Activated CD4-positive, alpha-beta T cell treated with anti-CD3 and anti-CD28 coated beads, Interleukin-2, amount 50 U/mL, for 16 hours (primary cell): ENCODE measurements at places on chromosomes 2 and 18.

DNA sequence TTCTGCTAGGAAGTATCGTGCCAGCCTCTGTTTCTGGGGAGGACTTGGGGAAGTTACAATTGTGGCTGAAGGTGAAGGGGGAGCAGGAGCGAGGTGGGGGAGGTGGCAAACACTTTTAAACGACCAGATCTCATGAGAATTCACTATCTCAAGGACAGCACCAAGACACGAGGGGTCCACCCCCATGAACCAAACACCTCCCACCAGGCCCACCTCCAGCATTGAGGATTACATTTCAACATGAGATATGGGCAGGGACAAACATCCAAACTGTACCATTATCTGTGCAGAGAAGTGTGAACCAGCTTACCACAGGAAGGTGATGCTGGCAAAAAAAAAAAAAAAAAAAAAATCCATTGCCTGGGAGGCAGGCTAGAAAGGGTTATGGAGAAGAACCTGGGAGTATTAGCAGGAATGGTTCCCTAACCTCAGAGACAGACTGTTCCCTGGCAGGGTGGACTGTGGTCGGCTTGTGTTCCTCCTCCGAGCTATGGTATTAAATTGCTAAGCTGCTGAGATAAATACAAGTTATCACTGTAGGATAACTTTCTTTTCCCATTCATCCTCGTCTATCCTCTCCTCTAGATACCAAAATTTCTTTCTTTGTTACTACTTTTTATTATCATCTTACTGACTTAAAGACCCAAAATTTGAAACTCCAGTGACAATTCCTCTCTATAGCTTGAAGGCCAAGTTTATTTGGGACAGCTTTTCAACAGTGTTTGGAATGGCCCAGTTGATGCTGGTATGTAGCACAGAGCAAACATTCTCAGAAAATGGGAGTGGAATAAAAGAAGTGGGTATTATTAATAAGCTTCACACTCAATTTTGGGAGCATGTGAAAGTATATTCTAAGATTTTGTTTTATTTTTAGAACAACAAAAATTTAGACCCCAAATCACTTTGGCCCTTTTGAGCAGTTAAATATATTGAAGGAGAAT, 73.7 kb upstream of the MAP3K20 start:
- DNase-seq: no peak

- DNase-seq: peak; percentile 67
Measured at GRCh38 chr2:199459286-199460100, 1.8 kb upstream of the SATB2 start.

DNA sequence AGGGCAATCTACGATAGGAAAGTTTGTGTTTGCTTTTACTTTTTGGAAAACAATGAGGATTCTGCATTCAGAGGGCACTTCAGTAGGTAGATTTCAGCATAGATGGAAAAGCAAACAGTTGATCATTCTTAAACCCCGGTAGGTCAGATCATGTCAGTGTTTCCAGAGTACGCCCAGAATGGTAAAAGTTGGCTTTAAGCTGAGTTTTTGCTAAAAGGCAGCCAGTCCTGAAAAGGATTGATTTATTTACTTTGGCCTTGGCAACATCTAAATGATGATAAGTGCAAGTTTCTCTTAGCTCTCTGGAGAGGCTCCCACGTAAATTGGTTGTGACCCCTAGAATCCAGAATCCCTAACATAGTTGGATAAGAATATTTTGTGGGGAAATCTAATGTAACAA, 168.0 kb downstream of the DIS3L2 start:
- no peak for DNase-seq

DNA sequence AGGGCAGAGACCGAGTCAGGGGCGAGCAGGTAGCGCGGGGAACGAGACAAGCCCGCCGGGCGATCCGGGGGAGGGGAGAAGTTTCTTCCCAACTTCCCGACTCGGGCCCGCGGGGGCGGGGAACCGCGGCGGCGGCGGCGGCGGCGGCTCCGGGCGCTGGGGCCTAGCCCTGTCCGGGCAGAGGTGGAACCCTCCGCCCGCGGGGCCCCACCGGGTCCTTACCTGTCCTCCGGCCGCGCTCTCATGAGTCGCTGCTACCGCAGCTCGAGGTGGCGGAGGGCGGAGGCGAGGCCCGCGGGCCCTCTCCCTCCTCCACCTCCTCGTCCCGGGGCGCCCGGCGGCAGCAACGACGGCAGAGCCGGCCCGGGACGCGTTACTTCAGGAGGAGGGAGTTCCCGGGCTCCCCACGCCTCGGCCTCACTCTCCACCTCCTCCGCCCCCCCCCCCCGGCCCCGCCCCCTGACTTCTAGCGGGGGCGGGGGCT, at the start of gene YES1:
Gene YES1, minus strand, starts transcription at position 351 of the 484 bp plus-strand sequence. CDS start 55,415 bp downstream, outside the sequence.
- no peak for DNase-seq

DNA sequence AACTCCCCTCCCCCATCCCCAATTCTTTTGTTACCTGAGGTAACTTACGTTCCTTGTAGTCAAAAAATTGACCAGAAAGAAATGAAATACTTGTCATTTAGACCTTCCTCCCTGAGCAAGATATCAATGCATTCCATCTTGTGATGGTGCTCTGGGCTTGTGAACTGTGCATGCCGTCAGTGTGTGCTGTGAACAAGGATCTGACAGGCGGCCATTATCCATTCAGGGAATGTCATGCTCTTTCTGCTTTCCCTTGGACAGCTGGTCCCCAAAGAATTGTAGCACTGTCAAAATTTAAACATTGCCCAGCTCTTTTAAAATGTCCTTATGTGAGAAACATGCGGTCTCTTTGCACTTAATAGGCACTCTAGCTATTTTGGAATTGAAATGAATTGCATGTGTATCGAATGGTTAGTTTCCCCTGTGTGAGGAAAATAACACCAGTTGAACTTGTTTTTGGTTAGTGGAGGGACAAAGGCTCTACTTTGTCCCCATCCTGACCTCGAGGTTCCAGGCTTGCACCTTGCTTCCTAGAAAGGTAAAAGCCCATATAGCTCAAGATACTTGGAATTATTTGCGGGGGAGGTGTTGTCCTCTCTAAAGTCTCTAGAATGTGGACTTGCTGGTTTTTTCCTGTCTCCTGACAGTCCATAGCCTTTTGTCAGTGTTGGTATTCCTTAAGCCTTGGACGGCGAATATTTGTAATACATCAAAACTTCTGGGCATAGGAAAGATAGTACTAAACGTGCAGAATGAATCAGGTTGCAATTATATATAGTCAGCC, 350.9 kb downstream of the NUP35 start:
- DNase-seq: no peak

DNA sequence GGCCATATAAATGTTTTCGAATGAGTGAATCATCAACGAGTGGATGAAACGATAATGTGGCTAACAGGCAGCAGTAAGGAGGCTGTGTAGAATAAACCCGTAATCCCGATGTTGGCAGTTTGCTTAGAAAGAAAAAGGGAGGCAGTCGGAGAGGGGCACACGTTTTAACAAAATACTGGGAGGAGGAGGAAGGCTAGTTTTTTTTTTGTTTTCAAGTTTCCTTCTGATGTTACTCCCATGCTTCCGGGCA, 476 bp upstream of the MSH2 start:
- DNase-seq: no peak

DNA sequence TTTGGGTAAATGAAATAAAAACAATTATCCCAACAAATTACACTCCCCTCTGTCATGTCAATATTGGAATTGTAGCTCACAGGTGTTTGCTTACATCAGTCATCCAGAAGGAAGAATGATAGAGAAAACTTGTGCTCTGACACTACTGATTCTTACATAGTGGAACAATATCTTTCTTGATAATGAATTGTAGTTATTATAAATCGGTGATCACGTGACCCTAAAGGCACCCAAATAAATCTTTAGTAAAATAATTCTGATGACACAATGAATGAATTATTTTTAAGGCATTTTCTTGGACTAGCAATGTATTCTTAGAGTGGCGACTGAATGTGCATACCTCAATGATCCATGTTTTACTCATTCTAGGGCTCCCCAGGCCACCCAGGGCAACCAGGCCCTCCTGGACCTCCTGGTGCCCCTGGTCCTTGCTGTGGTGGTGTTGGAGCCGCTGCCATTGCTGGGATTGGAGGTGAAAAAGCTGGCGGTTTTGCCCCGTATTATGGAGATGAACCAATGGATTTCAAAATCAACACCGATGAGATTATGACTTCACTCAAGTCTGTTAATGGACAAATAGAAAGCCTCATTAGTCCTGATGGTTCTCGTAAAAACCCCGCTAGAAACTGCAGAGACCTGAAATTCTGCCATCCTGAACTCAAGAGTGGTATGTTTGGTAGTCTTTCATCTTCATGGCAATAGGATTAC, 34.5 kb downstream of the COL3A1 start:
- no peak for DNase-seq

DNA sequence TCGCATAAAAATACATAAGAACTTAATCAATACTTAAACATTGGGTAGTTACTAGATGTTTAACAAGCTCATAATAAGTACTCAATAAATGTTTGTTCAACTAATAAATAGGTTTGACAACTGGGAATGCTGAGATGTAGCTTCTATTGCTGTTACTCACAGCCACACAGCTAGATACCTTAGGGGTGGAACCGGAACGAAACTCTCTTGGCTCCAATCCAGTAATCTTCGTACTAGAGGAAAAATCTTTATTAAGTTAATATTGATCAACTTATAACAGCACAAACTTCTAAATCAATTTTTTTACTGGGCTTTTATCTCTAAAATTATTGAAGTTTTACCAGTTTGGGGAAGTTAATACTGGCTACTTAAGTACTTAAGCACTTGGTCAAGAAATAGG, 247.8 kb downstream of the PAX3 start:
- no peak for DNase-seq

GRCh38 chr18:2651981-2652380, 3.5 kb upstream of the SMCHD1 start:
- DNase-seq: no peak

DNA sequence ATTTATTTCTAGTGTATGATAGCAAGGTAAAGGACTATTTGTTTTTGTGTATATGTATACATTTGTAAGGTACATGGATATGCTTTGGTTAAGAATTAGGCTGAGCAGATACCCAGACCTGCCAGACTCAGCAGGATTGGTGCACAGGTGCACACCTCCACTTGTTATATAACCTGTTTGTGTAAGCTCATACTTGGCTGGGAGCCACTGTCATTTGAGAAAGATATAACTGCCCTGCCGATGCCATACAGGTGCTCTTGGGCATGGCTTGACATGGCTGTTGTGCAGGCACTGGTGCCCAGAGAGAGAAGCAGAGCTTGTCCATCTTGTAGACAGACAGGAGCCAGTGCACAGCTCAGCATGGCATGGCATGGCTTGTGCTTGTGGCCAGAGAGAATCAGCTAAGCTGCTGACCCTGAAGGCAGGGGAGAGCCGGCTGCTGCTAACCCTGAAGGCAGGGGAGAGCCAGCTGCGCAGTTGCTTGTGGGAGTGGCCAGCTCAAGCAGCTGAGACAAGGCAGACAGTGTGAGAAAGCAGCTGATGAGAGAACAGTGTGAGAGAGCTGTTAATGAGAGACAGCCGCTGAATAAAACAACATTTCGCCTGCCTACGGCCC, 136.5 kb downstream of the RNF144A start:
- no peak for DNase-seq

- DNase-seq: no peak
Measured at GRCh38 chr2:43851011-43851980, 12.5 kb downstream of the ABCG8 start.

GRCh38 chr2:239466755-239467271, 66.0 kb upstream of the HDAC4 start:
- DNase-seq: no peak
